H7 (cell line): ENCODE measurements at places on chromosomes 7 and 10. TPM values are rescaled to one million over a fixed set of nuclear protein-coding genes. Genes with fewer than 3 reads are reported as not detected.
A peak's percentile ranks its signal among the peaks of the same experiment; 100 is the strongest.

Gene NEBL
- total RNA-seq, result 9.0 and 15.7 TPM in 2 replicates

Gene MRPS24
- 138 and 156 TPM in 2 replicates for total RNA-seq

Gene SYCE1
- not detected in 2 replicates for total RNA-seq

Gene TYSND1
- total RNA-seq, result 25.3 and 32.6 TPM in 2 replicates

DNA sequence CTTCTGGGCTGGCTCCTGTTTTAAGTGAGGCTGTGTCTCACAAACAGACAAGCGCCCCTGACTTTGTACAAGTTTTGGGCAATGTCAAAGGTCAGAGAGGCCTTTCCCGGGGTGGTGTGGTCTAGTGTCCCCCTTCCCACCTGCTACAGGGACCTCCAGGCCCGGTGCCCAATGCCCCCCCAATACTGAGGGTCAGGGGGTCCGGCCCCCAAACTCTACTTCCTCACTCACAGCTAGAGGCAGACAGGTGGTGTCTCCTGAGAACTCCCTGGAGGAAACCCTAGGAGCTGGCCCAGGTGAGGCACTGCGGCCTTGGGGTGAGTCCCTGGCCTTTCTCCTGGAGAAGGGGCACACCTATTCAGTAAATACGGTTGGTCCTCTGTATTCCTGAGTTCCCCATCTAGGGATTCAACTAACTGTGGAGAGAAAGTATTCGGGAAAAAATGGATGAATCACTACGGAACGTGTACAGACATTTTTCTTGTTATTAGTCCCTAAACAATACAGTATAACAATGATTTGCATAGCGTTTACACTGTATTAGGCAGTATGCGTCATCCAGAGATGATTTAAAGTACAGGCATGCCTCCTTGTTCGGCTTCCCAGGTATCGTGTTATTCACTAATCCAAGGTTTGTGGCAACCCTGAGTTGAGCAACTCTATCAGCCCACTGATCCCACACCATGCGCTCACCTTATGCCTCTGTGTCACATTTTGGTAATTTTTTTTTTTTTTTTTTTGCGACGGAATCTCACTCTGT lies 308.1 kb downstream of the WDR37 start:
- peak; percentile 32 for DNase-seq

DNA sequence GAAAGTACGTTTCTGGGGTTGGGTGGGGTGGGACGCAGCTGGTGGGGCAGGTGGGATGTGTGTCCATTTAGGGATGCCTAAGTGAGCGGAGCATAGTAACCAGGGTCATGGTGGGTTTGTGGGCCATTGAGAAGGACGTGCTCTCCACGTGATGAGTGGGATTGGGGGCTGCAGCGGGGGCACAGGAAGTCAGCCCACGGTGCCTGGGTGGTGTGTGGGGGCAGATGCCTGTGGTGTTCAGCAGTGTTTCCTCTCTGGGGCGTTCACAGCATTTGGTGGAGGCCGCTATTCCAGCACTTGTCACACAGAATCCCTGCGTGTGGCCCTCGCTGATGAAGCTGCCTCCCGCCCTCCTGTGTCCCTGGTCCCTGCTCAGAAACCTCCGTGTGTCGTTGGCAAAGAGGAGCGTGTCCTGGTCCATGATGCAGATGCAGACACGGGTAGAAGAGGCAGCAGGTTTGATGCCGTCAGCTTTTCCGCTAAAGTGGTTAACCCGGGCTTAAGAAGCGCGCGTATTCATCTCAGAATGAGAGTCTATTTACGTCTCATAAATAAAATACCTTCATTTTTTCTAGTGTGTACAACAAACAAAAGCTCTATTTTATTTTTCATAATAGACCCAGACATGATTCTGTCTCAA lies 274.2 kb downstream of the ADARB2 start:
- DNase-seq, result no peak

DNA sequence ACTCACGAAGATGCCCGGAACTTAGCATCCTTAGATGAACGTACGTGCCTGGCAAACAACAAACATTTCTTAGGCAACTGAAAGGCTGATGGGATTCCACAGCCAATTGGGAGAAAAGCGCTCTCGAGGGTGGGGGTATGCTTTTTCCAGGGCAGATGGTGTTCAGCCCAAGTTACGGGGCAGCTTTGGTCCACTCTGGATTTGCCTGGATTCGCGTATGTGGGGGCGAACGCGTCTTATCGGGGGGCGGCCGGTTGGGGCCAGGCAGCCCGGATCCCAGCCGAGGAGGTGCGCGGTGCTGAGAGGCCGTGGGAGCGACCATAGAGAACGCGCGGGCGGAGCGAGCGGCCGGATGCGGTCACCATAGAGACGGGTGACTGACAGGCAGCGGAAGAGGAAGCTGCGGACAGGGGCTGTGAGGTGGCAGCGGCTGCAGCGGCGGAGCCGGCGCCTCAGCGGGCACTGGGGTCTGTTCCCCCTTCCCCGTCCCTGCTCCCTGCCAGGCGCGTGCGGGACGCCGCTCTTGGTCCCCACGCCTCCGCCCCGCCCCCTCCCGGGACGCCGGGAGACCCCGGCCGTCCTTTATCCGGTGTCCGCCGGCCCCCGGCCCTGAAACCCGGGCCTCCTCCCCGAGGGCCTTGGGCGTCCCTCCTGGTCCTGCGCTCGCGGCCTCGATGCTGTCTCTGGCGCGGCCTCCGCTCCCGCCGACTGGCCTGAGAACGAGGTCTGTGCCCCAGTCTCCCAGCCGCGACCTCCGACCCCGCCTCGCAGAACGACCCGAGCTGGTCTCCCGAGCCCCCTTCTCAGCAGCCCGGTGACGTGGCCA lies at the start of gene CHPF2:
Gene CHPF2, plus strand, starts transcription at position 393 of the 826 bp plus-strand sequence. CDS start 1,529 bp downstream, outside the sequence.
- DNase-seq, result peak; percentile 98

DNA sequence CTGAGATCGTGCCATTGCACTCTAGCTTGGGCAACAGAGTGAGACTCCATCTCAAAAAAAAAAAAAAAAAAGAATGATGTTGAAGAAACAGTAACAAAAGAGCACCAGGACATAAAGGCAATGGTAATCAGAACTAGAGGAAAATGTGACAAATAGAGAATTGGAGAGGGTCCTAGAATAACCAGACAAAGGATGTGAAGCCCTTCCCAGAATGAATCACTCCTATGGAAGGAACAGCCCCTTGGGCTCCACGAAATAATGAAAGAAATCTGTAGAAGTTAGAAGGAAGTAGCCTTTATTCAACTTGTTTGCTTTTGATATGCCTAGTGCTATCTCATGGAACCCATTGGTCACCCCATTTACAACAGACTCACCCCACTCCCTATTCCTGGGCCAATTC lies 169.2 kb downstream of the SUGCT start:
- no peak for DNase-seq

- DNase-seq, result no peak
These were observed 785 bp downstream of the DNTT start for GRCh38 chr10:96305019-96305418.

DNA sequence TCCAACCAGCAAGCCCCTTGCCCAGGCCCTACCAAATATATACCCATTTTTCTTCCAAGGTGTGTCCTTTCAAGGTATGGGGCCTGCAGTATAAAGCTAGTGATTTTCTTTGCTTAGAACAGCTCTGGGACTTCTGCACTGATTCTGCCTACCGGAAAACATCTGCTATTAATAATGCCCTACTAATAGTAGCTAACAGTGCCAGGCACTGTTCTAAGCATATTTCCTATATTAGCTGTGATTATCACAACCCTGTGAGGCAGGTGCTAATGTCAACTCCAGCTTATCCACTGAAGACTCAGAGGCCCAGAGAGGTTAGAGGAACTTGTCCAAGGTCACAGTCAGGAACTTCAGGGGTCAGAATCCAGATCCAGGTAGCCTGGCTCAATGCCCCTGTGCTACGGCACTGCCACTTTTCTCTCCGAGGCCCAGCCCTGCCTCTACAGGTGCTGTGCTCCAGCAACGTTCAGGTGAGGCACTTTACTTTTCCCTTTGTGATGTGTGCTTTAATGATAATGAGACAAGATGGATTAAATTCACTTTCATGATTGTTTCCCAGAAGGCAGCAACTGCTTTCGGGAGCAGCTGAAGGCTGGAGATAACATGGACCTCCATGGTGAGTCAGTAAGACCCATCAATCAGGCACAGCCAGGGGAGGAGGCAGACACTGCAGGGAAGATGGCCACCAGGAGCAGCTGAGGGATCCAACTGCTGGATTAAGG lies 26.7 kb downstream of the TAS2R41 start:
- DNase-seq, result no peak

- no peak for DNase-seq
These were observed 424.0 kb downstream of the PLXNA4 start for GRCh38 chr7:132152131-132152889.

DNA sequence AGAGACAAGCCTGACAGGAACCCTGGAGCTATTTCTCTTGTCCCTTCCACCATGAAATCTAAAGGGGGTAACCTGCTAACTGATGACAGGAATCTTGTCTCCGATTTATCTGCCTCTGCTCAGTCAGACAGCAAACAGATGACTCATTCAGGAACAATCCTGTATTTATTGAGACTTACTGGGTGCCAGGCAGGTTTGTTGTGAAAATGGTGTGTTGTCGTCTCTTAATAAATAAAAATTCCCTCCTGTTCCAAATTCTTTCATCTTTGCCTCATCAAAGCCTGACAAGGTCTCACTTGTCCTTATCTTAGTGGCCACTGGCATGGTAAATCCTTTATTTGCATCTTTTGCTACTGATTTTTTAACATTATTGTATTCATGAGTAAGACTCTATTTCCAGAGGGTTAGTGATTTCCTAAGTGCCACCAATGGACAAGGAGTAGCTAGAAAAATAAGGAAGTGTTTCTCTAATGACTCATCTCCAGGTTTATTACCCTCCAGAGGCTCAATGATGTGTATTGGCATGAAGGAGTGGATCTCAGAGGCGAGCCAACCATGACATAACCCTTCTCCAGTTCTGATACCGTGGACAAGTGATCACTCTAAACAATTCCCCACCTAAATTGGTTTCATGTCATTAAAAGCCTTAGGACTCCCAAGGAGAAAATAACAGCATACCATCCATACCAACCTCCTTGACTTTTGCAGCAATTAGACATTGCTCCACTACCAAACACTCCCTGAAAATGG lies 724.0 kb downstream of the GRID1 start:
- no peak for DNase-seq

- DNase-seq, result no peak
These were observed 35.3 kb downstream of the PLPP4 start for GRCh38 chr10:120492346-120492745.
